ENCODE measurements at places on chromosomes 3 and 15.

DNA sequence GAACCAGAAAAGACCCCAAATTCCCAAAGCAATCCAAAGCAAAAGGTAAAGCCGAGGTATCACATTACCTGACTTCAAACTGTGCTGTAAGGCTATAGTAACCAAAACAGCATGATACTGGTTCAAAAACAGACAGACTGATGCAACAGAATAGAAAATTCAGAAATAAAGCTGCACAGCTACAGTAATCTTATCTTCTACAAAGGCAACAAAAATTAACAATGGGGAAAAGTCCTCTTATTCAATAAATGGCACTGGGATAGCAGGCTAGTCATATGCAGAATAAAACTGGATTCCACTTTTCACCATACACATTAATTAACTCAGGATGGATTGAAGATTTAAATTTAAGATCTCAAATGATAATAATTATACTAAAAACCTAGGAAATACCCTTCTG, 392.6 kb upstream of the CBLB start:
- no peak for DNase-seq

DNA sequence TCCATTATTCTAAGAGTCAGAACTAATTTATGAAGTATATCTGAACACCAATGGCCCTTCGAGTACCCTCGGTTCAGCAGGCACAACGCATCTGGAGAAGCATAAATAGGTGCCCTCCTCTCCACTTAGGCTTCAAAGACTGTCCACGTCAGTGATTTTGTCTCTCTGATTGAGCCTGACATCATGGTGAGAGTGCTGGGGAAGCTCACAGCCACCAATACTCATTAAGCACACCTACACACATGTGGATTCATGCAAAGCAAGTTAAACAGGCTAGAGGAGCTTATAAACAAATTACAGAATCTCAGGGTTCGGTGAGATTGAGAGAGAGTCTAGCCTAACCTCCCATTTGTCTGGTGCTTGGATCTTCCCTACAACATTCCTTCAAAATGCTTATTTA, 3.6 kb downstream of the CLDN1 start:
- DNase-seq: peak; percentile 75

- DNase-seq: no peak
Observed at GRCh38 chr3:194269610-194270145, 81.5 kb downstream of the CPN2 start.

- peak; percentile 73 for DNase-seq
Observed at GRCh38 chr15:85730001-85730820, 64.5 kb downstream of the KLHL25 start.

GRCh38 chr3:160402221-160403027, 3.0 kb downstream of the SMC4 start:
- DNase-seq: no peak
